ENCODE measurements at places on chromosomes 2 and 18.

GRCh38 chr2:189876271-189876670 is 92.0 kb downstream of the PMS1 start:
- DNase-seq, result no peak

DNA sequence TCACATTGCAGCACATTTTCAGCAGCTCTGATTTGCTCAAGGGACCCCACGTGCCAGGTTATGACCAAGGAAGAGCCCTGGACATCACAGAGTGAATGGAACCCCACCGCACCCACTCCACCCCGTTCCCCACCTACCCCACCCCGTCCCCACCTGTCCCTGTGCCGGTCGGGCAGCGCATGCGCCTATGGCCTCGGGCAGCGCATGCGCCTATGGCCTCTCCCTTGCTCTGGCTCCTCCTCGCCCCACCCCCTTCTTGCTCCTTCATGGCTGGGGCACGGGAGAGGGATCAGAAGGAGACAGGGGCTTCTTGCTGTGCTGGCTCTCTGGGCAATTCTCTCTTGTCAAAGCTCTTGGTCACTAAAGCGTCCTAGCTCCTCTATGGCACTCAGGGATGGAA is 371.8 kb upstream of the HS6ST1 start:
- no peak for DNase-seq

- DNase-seq, result no peak
Observed at GRCh38 chr18:74155276-74155675, 7.0 kb downstream of the TIMM21 start.

- no peak for DNase-seq
Observed at GRCh38 chr2:21029519-21029918, 14.4 kb downstream of the APOB start.

DNA sequence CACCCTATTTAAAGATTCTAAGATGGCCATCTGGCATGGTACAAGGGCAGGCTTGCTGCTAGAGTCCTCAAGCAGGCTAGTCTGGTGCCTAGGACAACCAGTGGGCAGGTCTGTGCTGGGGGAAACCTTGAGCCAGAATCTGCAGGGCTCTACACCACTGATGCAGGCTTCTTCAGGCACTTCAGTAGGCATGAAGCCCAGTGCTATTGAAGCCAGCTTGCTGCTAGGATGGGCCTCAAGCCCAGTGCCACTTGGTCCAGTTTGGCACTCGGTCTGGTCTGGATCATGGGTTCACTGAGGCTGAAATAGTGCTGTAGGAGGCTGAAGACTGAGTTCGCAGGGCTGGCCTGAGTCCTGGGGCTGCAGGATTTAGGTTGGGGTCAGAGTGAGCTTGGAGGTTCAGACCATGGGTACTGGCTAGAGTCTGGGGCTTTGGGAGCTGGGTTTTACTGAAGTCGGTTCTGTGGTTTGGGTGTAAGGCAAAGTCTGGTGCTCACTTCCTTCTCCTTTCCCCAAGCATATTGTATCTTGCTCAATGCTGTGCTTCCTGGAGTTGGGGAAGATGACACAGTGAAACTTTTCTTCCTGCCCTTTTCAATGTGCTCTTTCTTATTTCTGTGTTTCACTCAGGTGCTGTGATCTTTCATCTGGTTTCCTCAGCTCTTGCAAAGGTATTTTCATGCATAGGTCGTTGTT is 41.2 kb downstream of the SP100 start:
- no peak for DNase-seq

DNA sequence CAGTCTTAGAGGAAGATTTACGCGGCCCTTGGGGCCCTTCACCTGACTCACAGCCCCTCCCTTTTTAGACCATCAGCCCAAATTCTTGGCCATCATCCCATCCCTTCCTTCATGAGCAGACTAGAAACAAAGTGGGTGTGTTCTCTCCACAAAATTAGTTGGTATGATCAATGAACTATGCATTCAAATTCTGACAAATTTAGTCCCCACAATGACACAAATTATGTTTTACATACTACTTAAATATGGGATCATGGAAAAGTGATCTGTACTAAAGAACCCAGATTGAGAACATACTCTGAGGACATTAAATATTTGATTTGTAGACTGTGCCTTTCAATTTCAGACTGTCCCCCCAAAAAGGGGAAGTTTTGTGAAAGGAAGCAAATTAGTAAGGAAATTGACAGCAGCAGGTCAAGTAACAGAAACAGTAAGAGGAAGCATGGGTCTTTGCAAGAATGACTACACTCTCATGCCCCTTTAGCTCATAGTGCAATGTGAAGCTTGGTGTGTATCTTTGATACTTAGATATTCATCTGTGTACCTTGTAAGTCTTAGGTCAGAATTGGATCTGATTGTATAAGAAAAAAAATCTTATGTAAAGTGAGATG is 2.2 kb upstream of the MAPRE2 start:
- no peak for DNase-seq

DNA sequence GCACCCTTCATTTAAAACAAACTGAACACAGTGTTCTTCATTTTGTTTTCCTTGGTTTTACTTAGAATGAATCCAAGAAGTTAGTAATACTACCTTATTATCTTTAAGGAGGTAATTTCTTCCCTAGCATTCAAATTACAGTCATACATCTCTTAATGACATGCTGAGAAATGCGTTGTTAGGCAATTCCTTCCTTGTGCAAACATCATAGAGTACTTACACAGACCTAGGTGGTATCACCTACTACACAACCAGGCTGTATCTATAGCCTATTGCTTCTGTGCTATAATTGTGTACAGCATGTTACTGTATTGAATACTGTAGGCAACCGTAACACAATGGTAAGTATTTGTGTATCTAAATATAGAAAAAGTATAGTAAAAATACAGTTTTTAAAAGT is 8.4 kb upstream of the CABYR start:
- no peak for DNase-seq

GRCh38 chr2:31811482-31811881 is 199.3 kb downstream of the MEMO1 start:
- DNase-seq, result no peak

GRCh38 chr2:152600697-152601096 is 116.6 kb downstream of the PRPF40A start:
- DNase-seq, result no peak

GRCh38 chr18:78986018-78986481 is 6.4 kb downstream of the SALL3 start:
- no peak for DNase-seq

GRCh38 chr2:42844366-42844765 is 52.0 kb upstream of the HAAO start:
- DNase-seq, result no peak

DNA sequence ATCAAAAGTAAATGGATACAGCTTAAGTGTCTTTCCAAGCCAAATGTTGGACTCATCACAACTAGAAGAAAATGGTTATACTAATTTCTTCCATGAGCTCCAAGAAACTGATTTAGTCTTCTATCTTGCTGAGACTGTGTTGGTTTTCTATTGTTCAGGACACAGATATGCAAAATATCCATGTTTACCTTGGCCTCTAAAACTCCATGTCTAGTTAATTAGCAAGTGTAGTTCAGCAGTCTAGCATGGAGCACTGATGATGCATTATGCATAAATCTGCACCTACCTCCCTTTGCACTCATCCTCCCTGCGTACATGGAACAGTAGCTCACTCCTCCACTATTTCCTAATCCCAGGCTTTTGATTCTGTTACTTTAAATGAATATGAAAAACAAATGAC is 731.4 kb upstream of the CHAC2 start:
- no peak for DNase-seq

DNA sequence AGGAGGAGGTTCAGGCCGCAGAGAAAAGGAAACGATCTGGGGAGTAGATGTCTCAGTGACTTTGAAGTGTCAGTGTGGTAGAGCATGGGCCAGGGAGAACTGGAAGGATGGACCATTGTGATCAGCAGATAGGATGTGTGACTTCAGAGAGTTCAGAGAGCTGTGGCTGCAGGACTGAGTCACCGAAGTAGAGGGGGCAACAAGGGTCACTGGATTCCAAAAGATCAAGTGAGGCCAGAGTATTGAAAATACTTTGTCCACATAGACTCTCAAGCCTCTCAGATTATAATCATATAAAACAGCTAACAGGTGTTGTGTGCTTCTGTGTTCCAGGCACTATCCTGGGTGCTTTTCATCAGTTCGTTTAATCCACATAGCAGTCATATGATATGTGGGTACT is 99.4 kb downstream of the CRIM1 start:
- no peak for DNase-seq

- no peak for DNase-seq
Observed at GRCh38 chr2:122758967-122759366, 1003.5 kb downstream of the TSN start.

GRCh38 chr2:25103287-25103871 is 61.5 kb downstream of the EFR3B start:
- no peak for DNase-seq

DNA sequence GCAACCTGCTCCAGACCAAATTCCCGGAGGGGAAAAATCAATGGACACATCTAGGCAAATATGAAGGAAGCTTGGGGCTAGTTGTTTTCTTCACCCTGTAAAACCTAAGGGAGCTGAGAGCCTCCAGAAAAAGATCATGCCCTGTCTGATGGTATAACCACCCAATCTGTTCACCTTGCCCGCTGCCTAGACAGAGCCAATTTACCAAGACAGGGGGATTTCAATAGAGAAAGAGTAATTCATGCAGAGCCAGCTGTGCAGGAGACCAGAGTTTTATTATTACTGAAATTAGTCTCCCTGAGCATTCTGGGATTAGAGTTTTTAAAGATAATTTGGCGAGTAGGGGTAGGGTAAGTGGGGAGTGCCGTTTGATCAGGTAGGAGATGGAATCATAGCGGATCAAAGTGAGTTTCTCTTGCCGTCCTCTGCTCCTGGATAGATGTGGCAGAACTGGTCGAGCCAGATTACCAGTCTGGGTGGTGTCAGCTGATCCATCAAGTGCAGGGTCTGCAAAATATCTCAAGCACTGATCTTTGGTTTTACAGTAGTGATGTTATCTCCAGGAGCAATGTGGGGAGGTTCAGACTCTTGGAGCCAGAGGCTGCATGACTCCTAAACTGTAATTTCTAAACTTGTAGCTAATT is 35.1 kb upstream of the B4GALT6 start:
- no peak for DNase-seq

- no peak for DNase-seq
Observed at GRCh38 chr18:43012951-43013350, 102.5 kb downstream of the RIT2 start.

GRCh38 chr2:220152281-220152935 is 525.0 kb downstream of the SLC4A3 start:
- no peak for DNase-seq

GRCh38 chr2:211132573-211132972 is 576.2 kb downstream of the CPS1 start:
- no peak for DNase-seq

DNA sequence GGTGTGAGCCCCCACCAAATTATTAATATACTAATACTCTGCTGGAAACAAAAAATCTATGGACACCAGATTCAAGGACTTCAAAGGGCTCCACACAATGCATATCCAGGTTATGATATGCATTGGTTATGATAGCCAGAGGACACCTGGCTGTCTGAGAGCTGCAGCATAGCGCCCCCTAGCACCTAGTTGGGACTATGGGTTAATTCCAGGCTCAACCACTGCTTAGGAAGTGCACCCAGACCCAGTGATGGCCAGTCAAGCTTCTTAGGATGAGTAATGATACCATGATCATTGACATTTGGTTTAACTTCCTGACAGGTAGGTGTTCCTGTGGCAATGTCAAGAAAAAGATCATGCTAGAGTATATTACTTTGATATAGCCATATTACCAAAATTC is 3.8 kb upstream of the FRZB start:
- DNase-seq, result no peak

DNA sequence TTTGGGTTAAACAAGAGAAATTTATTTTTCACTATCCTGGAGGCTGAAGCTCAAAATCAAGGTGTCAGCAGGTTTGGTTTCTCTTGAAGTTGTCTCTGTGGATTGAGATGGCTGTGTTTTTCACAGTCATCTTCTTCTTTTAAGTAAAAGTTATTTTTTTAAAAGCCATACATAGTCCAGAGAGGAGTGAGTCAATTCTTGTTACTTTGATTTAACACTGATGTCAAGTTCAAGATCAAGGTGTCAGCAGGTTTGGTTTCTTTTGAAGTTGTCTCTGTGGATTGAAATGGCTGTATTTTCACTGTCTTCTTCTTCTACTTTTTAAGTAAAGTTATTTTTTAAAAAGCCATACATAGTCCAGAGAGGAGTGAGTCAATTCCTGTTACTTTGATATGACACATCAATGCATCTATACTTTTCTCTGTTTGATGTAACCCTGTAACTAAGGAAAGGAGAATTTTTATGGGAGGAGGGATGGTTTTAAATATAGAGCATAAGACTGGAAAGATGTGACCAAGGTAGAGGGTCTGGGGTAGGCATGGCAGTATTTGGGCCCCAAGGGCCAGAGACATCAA is 22.5 kb upstream of the RASGRP3 start:
- no peak for DNase-seq

DNA sequence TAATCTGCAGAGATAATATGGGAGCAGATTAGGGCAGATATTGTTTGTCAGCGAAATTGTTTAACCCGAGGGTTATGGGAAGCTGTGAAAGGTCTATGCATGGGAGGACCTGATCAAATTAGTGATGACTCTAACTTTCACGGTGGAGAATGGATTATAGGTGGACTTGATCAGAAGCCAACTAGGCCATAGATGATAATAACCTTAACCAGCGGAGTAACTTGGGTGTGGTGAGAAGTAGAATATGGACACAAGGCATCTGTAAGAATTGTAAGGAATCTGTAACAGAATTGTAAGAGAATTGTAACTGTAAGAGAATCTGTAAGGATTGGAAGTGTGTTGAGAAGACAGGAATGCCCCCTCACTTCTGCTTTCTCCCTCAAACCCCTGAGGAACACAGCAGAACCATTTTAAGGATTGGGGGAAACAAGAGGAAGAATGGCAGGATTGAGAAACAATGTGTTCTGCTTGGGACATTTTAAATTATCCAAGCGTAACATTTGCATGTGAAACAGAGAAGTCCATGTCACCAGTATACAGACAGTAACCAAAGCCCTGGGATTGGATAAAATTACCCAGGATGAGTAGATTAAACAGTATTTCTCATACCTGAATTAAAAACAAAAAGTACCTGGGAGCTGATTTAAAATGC is 14.9 kb upstream of the SLC39A10 start:
- no peak for DNase-seq

- DNase-seq, result no peak
Observed at GRCh38 chr2:171180229-171180930, 19.7 kb upstream of the TLK1 start.

GRCh38 chr2:233140978-233141377 is 80.8 kb downstream of the INPP5D start:
- DNase-seq, result no peak

GRCh38 chr2:153497938-153498629 is 19.5 kb upstream of the RPRM start:
- no peak for DNase-seq

GRCh38 chr18:78971511-78972245 is 7.9 kb upstream of the SALL3 start:
- no peak for DNase-seq

GRCh38 chr2:3871002-3871401 is 167.6 kb downstream of the DCDC2C start:
- no peak for DNase-seq

DNA sequence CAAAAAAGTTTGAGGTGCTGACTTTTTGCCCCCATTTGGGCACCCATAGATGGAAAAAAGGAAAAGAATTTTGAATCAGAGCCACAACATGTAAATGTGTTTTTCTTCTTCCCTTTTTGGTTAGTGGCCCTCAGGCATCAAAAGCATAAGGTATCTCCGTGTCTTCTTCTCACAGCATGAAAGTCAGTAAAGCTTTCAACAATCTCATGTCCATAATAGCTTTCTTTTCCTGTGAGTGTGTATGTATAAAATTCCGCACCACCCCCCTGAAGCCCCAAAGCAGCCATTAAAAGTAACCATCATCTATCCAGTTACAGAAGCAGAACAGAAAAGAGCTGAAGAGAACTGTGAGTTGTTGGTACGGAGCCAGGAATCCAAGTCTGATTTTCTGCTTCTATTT is 1539.7 kb upstream of the ACVR2A start:
- no peak for DNase-seq
